Coronary artery (tissue), 2 donors: ENCODE measurements at places on chromosomes 6 and 20.

DNA sequence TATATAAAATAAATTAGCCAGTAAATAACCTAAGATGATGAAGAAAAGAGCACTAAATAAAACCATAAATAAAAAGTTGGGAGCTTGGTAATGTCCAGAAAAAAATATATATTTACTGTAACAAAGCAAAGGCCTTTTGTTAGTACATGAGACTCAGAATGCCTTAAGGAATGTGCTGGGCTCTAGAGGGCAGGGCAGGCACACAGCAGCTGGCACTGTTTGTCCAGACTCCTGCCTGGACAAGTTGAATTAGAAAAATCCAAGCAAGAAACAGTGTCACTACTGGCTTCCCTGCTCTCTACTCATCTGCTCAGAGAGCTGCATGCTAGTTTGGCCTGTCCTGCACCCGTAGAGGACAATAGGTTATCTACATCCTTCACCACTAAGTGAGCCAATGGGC is 8.8 kb downstream of the DEFB129 start:
- DNase-seq: no peak

GRCh38 chr6:136037242-136037875 is 185.9 kb downstream of the PDE7B start:
- DNase-seq: no peak

DNA sequence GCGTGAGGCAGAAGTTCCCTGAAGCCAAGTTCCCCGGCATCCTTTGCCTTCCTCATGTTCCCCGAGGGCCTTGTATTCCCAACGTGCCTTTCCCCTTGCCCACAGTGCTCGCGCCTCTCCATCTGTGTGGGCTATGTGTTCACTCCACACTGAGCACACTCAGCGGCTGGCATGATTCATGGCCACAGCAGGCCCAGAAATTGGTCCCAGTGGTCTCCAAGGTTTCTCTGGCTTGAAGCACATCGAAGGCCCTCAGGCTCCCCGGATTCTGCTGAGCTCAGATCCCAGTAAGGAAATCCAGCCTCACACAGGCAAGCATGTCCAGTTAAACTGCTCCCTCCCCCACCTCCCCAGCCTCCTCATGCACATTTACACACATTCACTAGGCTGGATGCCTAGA is 123.6 kb downstream of the ISM1 start:
- no peak for DNase-seq

GRCh38 chr6:152117156-152118133 is 310.0 kb downstream of the ESR1 start:
- no peak for DNase-seq
